Pulmonary artery endothelial cell (primary cell): ENCODE measurements at places on chromosomes 1 and 21. TPM values are rescaled to one million over a fixed set of nuclear protein-coding genes. Genes with fewer than 3 reads are reported as not detected.
A peak's percentile ranks its signal among the peaks of the same experiment; 100 is the strongest.

The MYOG gene
- total RNA-seq, result not detected in 2 replicates

GRCh38 chr21:38229260-38229877, 27.4 kb upstream of the KCNJ15 start:
- DNase-seq, result no peak

The DENND2D gene
- total RNA-seq, result 0.86 and 1.3 TPM in 2 replicates

- DNase-seq, result no peak
These were observed 17.9 kb downstream of the FOXO6 start for GRCh38 chr1:41378999-41379737.

The IGSF3 gene
- 0.33 and 0.60 TPM in 2 replicates for total RNA-seq

GRCh38 chr1:1179983-1180861, 6.5 kb downstream of the TTLL10 start:
- no peak for DNase-seq

The KCNJ10 gene
- not detected in 2 replicates for total RNA-seq

DNA sequence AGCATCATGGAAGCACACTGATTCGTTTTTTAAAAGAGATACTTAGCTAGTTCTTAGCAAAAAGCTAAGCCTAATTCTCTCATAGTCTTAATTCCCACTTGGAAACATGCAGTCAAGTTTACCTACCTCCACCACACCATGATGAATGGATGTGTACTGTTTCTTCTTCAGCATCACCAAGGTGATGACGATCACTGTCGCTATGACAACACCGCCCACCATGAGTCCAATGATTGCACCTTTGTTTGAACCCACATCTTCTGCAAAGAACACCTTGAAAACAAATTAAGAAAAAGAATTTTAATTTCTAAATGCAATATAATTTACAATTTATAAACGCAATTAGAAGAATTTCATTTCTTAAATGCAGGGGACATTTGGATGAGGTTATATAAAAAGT, 156.8 kb downstream of the GABPA start:
- no peak for DNase-seq

The MEX3A gene
- total RNA-seq, result 5.0 and 6.5 TPM in 2 replicates

The LPGAT1 gene
- total RNA-seq, result 36.3 and 55.5 TPM in 2 replicates

DNA sequence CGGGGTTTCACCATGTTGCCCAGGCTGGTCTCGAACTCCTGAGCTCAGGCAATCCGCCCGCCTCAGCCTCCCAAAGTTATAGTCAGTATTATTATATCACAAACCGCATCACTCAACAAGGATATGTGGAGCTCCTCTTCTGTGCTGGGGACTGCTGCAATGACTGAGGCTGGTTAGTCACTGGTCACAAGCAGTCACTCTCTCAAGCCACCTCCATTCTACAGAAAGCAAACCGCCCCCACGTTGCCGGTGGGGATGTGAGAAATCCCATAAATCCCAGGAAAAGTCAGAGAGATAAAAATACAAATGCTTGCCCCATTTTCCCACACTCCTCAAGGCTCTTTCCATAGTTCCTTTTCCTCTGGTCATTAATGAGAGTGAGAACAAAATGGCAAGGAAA, 155.7 kb downstream of the ADSS2 start:
- no peak for DNase-seq

GRCh38 chr1:199685369-199685768, 342.1 kb upstream of the NR5A2 start:
- DNase-seq, result peak; percentile 51

- peak; percentile 69 for DNase-seq
These were observed 3.1 kb upstream of the ARHGEF2 start for GRCh38 chr1:155981266-155982088.

- DNase-seq, result no peak
These were observed 154.5 kb downstream of the DENND1B start for GRCh38 chr1:197620714-197621163.

DNA sequence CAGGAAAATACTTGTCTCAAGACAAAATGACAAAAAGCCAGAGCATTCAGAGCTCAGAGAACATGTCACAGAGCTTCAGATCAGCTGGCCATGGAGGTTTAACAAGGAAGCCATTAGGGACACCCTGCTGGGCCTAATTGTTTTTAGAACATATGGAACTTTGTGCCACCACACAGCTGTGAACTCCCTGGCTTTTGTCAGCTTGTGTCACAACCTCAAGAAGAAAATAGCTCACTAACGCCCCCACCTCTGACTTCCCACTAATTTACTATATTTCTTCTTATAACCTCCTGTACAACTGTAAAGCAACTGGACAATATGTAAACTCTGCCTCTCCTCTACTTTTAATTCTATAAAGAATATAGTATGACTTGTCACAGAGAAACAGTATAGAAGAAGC, 21.0 kb upstream of the TDRD10 start:
- no peak for DNase-seq

GRCh38 chr21:37062593-37062935, 10.3 kb downstream of the PIGP start:
- no peak for DNase-seq

The DCST1 gene
- not detected in 2 replicates for total RNA-seq

The NPHS2 gene
- not detected in 2 replicates for total RNA-seq

DNA sequence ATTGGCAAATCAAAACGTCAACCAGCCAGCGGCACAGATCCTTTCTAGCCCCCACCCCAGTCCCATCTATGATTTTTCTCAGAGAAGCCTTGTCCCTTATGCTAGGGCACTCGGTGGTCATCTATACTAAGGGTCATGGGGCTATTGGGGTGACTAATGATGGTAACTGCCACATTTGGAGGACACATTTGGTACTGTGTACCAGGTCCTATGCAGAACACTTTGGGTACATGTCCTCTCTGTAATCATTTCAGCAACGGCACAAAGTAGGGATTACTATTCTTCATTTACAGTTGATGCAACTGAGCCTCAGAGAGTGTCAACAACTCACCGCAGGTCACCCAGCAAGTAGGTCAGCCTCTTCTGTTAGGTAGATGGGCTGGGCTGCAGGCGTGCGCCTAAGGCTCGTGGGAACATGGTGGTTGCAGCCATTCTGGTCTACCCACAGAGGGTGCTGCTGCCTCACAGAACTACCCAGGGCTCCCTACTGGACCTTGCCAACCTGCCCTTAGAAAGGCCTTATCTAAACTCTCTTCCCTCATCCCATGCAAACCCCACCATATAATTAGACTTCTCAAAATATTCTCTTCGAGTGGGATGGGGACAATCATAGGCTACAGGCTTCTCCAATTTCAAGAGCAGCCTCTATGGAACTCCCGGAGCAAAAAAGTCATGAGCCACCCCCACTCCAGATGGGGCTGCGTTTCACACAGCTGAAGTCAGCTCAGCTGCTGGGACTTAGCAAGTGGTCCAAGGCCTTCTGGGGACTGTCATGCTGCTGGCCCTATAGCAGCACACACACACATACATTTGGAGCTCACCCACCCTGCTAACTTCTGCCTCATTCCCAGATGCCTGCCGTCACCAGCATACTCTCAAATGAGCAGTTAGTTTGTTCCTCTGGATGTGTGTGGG, 5.8 kb upstream of the SDHB start:
- peak; percentile 29 for DNase-seq

- DNase-seq, result no peak
These were observed 80.5 kb upstream of the TTC39A start for GRCh38 chr1:51410568-51411460.

DNA sequence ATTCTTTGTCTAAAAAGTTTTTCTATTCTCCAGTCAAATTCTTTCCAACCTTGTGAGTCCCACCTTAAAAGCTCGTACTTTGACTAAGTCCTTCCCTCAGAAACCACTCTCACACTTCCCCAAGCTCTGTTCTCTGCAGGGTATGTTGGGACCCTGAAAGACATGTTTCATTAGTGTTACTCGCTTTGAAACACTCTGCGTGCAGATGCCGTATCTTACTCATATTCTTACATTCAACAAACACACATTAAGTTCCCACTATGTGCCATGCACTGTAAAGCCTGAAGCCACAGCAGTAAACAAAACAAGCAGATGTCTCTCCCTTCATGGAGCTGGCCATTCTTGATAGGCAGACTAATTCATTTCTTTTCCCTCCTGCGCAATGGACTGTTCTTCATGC, 229.7 kb downstream of the RERE start:
- no peak for DNase-seq

The SYCP1 gene
- not detected in 2 replicates for total RNA-seq

The NBPF14 gene
- total RNA-seq, result 15.4 and 17.0 TPM in 2 replicates

The GPR25 gene
- not detected in 2 replicates for total RNA-seq

GRCh38 chr1:245108909-245109308, 45.9 kb upstream of the KIF26B start:
- DNase-seq, result no peak

DNA sequence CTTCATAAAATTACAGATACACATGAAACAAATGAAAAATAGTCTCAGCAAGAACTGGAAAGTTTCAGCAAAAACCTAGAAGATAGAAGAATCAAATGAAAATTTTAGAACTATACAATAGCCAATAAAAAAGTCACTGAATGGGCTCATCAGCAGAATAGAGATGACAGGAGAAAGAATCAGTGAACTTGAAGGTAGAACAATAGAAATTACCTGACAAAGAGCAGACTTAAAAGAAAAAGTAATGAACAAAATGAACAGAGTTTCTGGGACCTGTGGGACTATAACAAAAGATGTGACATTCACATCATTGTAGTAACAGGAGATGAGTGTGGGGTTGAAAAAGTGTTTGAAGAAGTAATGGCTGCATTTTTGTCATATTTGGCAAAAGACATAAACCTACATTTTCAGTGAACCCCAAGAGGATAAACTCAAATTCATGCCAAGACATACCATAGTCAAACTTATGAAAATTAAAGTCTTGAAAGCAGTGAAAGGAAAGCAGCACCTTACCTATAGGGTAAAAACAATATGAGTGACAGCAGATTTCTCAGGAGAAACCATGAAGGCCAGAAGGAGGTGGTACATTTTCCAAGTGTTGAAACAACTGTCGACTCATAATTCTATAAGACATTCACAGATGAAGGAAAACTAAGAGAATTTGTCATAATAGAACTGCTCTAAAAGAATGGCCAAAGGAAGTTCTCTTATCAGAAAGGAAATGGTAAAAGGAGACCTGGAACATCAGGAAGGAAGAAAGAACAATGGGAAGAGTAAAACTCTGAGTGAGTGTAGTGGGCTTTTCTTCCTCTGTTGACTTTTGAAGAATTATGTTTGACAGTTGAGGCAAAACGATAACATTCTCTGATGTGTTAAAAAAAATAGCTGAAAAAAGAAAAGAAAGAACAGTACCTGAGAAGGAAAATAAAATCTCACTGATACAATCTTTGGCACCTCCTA, 23.5 kb downstream of the NTPCR start:
- DNase-seq, result no peak

DNA sequence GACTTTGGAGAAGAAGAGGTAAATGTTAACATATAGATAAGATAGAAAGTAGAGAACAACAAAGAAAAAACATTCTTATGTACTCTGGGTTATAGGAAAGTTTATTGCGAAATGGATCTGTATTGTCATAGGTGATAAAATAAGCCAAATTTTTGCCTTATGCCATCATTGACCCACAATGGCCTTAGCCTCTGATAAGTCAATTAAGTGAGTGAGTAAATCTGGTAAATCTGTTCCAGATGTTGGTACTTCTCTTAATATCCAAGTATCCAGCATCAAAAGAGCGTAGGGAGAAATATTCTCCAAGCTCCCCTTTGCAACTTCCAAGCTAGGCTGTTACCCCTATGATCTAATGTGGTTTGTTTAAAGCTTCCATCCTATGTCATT, 38.3 kb upstream of the CLCA4 start:
- no peak for DNase-seq

DNA sequence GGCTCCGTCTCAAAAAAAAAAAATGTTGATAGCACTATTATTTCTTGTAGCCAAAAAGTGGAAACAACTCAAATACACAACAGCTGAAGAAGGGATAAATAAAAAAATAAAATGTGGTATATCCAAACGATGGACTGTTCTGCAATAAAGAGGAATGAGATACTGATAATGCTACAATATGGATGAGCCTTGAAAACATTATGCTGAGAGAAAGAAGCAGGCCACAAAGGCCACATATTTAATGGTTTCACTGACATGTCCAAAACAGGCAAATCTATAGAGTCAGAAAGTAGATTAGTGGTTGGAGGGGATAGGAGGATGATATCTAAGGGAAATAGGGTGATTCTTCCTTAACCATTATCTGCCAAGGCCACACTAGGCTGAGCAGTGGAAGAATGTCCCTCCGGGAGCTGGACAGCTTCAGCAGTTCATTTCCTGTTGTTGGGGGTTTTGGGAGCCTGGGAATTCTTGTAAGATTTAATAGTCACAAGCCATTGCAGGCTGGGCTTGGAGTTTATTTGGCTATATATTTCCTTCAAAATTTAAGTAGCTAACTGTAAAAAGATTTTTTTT, 53.5 kb downstream of the ST3GAL3 start:
- peak; percentile 15 for DNase-seq

- DNase-seq, result no peak
These were observed 4.4 kb downstream of the B4GALT3 start for GRCh38 chr1:161172776-161173376.

DNA sequence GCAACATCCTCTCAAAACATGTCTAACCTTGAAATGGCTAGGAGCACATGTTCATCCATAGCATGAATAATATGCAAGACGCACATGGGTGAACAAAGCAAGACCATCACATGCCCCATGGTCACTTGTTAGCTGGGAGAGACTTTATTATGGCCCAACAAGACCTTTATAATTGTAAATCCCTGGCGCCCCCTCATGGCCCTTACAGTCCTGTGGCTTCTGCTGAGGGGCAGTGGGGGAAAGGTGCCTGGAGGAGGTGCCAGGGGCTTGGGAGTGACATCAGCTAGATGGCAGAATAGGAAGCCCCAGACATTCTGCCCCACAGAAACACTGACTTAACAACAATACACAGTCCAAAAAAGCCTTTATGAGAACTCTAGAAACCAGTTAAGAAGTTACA, 51.7 kb downstream of the CSMD2 start:
- DNase-seq, result no peak

DNA sequence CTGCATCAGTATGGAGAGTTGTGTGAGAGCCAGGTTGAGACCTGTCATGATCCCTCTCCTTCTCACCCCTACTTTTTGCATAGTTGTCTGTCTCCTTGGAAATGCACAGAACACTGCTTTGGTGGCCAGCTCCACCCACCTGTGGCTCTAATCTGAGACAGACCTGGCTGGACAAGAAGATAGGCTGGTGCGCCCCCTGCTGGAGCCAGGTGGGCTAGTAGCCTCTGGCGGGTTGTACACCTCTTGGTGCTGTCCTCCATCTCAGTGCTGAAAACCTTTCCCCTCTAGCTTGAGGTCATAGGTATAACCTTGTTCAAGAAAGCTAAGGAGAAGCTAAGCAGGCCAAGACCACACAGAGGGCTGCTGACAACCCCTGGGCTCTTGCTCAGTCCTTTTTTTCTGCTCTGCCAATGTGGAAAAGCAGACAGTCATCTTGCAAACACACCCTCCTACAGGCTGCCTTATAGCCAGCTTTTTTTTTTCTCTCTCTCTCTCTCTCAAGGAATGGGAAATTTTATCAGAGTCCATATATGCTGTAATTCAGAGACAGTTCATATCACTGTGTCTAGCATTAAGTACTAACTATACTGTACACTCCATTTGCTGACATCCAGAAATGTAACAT, 58.8 kb upstream of the SPATA6 start:
- DNase-seq, result no peak

The MNDA gene
- total RNA-seq, result not detected in 2 replicates

- DNase-seq, result no peak
These were observed 9.0 kb downstream of the SLC1A7 start for GRCh38 chr1:53133261-53134041.
